ENCODE measurements at places on chromosomes 11 and 22. TPM values are rescaled to one million over a fixed set of nuclear protein-coding genes. Genes with fewer than 3 reads are reported as not detected.

TENM4 gene
- not detected for total RNA-seq

NPTXR gene
- 0.05 TPM for total RNA-seq

GAS2 gene
- total RNA-seq: 1.8 TPM

KBTBD4 gene
- total RNA-seq: 20.7 TPM

Data from mammary microvascular endothelial cell (primary cell).